GM13976 (cell line): ENCODE measurements at places on chromosomes 13 and 19.

DNA sequence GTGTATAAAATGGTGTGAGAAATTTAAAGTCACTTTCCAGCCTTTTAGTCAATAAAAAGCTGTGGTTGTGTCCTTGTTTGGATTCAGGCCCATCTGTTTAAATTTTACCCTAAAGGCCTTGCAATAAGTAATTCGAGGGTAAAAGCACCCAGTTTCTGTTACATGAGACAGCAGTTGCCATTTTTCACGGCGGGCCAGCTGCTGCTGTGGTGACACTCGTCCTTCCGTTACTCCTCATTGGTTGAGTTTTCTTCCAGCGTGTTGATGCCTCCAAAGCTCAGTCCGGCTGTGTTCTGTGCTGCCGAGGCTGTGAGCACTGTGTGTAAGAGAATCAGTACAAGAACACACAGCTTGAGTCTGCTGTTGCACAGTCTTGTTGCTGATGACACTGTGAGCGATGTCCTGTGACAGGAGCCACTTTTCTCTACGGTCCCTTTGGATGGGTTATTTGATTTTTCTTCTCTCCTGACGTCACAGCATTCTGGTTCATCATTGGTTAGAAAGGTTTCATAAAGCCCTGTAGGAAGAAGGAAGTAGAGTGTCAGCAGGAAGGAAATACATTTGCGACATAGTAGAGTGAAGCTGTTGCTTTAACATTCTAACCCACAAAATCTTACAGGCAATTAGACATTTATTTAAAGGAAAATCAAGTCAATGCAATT lies 602.5 kb upstream of the ARGLU1 start:
- DNase-seq, result no peak

- DNase-seq, result peak; percentile 62
Observed at GRCh38 chr19:41792513-41793413, 3.6 kb upstream of the CEACAM3 start.

DNA sequence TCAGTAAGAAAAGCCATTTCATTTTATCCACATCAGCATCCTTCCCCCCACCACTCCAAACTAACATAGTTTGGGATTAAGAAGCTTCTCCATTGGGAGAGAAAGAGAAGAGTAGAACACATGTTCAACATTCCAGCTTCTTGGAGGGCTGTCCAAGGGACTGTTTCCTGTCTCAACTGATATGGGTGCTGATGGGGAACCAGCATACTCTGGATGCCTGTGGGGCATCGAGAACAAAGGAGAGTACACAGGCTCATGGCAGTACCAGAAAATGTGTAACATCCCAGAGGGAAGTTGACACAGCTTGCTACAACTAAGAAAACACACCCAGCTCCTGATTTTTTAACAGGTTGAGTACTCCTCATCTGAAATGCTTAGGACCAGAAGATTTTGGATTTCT lies 24.7 kb downstream of the SUCLA2 start:
- no peak for DNase-seq

DNA sequence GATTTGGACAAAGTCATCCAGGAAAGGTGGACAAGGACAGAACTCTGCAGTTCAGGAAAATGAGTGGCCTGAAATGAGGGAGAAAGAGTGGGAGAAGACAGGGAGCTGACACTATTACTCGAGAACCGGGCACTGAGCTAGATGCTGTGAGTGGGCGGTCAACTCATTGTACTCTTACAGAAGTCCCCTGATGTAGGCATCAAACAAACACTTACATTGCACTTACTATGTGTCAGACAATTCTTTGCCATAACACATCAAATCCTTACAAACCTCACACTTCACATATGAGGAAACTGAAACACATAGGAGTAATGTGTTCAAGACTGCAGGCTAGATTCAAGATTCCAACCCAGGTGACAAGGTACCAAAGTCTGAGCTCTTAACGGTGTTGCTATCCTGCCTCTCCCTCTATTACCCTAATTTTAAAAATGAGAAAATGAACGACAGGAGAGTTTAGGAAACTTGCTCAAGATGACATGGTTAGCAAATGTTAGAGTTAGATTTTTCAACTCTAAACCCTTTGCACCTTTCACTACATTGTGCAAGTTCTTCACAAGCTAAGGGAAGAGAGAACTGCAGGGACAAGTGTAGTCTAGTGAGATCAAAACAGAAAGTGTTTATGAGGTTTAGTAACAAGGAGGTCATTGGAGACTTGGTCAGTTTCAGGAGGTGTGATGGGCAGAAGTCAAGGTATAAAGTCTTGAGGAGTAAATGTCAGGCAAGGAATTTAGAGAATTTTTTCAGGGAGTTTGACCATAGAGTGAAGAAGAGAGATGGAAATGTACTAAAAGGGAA lies 4.9 kb upstream of the MEDAG start:
- DNase-seq, result no peak

DNA sequence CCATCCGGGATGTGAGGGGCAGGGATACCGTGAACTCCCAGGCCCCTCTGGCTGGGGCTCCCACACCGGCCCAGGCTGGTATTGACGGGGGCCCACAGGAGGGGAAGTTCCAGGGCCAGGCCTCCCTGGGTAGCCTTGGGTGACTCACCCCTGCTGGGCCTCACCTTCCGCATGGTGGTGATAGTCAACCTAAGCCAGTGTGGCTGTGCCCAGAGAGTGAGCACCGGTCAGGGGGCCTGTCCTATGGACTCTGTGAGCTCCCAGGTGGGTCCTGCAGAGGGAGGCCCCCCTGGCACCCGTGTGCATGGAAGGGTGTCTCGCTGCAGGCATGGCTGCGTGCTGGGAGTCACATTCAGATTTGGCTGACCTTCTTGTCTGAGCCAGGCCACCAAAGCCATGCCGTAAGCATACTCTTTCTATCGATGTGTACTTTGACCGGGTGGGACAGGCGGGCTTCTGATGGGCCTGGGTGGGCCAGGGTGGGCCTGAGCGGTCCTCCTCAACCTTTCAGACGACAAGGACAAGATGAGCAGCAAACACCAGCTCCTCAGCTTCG lies 27.6 kb downstream of the DHX34 start:
- no peak for DNase-seq

GRCh38 chr19:46924874-46925547 lies 64.2 kb downstream of the ARHGAP35 start:
- peak; percentile 52 for DNase-seq

- no peak for DNase-seq
Observed at GRCh38 chr19:10660346-10660745, 6.2 kb downstream of the ILF3 start.

DNA sequence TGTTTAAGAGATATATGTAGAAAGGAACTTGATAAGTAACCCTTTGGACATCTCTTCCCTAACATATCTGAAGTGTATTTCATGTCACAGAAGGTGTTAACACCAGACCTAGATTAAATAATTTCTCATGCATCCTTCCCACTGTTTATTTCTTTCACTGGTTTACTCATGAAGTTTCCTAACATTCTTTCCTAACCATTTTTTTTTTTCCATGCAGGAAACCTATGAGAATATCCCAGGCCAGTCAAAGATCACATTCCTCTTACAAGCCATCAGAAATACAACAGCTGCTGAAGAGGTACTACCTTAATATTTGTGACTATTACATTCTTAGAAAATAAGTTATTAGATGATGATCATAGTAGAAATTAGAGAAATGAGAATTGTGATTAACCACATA lies 28.8 kb downstream of the IPO5 start:
- DNase-seq, result no peak

- DNase-seq, result peak; percentile 69
Observed at GRCh38 chr19:40191836-40192646, 815 bp downstream of the MAP3K10 start.

- DNase-seq, result no peak
Observed at GRCh38 chr13:79847882-79848592, 367.1 kb downstream of the NDFIP2 start.

GRCh38 chr19:19137556-19138108 lies 646 bp downstream of the TMEM161A start:
- peak; percentile 44 for DNase-seq

DNA sequence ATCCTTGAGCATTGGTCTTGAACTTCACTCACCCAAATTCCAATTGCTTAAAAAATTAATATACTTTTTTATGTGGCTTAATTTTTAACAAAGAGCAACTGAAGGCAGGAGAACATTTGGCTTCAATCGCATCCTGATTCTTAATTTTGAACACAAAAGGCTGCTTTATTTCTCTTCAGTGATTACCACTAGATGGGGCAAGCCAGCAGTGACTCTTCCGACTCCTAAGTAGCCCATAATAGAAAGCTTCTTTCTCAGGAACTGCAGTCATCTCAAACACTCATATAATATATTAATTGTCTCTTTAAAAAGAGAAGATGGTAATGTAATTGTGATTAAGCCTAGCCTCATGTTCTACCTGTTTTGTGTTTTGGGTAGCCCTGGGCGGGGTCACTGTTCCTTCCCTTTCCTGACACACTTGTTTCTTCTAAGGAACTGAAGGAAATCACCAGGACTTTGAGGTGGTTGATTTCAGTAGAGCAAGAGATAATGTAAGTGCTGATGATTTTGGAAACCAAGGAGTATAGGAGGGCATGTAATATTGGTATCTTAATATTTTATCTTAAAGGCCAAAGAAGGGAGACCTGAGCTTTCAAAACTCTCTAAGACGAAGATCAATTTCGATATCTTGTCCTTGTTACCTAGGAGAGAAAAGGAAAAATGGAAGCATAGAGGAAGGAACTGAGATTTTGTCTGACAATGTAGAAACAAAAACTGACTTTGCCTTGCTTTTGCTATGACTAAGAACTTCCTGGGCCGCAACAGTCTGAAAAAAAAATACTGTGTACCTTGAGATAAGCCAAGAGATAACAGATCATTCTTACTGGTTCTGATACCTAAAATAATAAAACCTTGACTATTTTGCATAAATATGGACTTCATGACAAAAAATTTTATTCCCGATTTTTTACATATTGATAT lies 73.1 kb downstream of the TNFSF13B start:
- peak; percentile 14 for DNase-seq

DNA sequence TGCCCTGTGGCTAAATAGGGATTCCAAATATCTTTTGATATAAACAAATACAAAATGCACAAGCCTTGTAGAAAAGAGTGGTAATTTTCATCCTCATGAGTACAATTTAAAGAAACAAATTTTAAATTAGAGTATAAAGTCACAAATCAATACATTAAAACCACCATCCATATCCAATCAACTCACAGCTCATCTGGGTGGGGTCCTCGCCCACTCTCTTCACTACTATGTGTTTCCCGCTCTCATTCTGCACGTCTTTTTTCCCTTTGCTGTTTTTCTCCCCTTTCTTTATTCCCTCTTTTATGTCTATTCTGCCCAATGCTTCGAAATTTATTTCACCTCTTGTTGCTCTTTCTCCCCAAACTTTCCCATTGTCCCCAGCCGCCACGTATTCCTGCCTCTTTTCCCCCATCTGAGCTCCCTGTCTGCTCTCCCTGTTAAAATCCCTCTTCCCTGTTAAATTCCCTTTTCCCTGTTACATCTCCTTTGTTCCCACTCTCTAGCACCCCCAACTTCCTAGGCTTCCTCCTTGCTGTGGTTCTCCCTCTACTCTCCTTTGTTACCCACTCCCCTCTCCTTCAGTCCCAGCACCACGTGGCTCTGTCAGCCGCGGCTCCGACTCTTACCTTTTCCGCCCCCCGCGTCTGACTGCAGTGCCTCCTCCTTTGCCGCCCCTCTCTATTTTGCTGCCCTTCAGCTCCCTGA lies 1.3 kb downstream of the ZNF616 start:
- DNase-seq, result peak; percentile 29

DNA sequence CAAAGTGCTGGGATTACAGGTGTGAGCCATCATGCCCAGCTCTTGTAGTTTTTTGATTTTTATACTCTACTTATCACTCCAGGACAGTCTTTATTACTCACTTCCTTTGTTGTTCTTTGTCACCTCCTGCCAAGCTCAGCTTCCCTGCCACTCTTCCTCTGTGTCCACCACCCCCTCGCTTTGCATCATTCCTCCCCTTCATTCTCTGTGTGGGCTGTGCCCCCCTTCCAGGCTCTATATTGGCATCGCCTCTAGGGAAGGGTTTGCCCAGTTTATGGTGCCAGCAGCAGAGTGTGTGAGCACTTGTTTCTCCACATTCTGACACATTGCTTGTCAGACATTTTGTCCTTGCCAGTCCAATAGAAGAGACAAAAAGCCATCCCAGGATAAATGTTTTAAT lies 15.1 kb downstream of the ZNF302 start:
- no peak for DNase-seq

GRCh38 chr13:100602493-100603111 lies 14.0 kb upstream of the GGACT start:
- no peak for DNase-seq

DNA sequence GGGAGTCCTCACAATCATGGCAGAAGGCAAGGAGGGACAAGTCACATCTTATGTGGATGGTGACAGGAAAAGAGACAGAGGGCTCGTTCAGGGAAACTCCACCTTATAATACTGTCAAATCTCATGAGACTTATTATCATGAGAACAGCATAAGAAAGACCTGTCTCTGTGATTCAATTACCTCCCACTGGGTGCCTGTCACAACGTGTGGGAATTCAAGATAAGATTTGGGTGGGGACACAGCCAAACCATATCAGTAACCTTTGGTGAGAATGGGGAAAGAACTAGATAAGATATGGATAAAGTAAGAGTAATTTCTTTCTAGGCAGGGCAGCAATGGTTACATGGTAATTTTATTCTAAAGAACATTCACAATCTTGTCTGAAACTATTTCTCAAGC lies 344.9 kb upstream of the KLF12 start:
- DNase-seq, result no peak
